Posterior cingulate gyrus (tissue), 11 donors: ENCODE measurements at places on chromosomes 3 and 15.

DNA sequence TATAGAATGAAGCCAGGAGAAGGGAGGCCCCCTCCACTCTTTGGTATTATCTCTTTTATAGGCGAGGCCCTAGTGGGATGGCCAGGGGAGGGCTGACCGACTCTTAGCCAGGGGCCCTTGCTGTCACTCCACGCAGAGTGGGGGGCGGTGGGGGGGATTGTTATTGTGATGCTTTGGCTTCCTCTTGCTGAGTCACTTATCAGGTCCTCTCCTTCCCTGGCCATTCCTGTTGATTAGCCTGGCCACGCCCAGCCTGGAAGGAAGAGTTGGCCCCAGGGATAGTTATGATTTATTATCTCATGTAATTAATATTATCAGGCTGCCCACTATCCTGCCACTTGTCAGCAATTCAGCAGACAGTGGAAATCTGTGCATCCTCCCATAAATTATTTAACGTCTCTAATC is 25.5 kb upstream of the SKOR1 start:
- no peak for DNase-seq

DNA sequence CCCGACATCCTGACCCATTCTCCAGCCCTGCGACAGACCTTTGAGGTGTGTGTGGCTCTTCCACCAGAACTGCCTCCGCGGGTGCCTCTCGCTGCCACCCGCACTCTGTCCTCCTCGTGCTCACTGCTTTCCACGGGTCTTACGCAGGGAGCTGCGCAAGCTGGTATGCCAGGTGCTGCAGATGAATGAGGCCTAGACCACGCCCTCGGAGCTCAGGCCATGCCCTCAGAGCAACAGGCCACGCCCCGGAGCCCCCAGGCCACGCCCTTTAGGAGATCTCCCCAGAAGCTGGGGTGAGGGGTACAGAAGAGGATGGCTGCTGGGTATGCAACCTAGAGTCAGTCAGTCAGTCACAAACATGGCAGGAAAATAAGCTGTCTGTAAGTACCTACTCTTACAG is 300.3 kb downstream of the GABRG3 start:
- DNase-seq, result no peak

- no peak for DNase-seq
Measured at GRCh38 chr3:148510116-148510515, 187.6 kb upstream of the AGTR1 start.

DNA sequence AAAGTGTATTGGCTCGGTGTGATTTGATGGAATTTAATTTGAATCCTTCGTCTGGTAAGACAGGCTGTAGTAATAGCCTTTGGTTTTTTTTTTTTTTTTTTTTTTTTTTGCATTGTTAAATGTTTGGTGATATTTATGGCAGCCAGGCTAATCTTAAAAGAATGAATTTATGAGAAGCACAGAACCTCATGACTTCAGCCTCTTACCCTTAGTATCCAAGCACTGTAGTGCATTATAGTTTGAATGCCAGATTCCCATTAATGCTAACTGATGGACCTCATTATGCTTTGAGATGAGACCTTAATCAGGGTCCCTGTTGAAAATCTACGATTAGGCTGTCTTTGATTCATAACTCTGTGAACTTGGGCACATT is 110.6 kb upstream of the SAMMSON start:
- DNase-seq, result no peak

GRCh38 chr15:44295750-44296431 is 7.4 kb downstream of the GOLM2 start:
- DNase-seq, result no peak

DNA sequence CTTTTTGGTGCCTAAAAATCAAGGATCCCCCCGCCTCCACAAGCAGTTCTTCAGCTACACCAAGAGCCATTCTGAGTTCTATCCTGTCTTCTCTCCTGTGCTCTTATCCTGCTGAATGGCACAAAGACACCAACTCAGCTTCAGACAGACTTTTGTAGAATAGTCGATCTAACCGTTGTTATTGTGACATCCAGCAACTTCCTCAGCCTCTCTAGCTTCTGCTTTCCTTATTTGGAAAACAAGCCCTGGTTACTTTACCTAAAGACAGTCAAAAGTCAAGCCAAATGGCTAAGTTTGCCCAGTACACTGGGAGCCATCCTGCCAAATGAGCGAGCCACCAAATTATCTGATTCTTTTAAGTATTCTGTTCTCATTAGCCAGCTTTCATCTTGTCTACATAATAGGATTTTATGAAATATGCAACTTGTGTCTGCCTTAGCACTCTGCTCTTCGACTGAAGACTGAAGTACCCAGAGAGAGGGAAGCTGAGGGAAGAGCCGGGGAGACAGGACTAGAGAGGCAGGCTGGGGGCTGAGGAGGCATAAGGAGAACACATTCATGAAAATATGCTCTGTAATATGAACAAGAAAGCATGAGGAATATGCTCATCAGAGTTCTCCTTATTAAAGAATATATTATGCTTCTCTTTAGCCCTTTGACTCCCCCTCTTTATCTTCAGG is 35.1 kb downstream of the LYZL4 start:
- no peak for DNase-seq

DNA sequence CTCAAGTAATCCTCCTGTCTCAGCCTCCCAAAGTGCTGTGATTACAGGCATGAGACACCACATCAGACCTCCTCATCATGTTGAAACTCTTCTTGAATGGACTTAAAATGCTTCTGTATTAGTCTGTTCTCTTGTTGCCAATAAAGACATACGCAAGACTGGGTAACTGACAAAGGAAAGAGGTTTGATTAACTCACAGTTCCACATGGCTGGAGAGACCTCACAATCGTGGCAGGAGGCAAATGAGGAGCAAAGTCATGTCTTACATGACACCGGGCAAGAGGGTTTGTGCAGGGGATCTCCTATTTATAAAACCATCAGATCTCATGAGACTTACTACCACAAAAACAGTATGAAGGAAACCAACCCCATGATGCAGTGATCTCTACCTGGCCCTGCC is 113.5 kb downstream of the CNTN4 start:
- DNase-seq, result no peak

GRCh38 chr15:90619468-90619867 is 89.7 kb downstream of the CRTC3 start:
- no peak for DNase-seq

GRCh38 chr3:47407896-47408838 is 27.3 kb downstream of the PTPN23 start:
- no peak for DNase-seq

DNA sequence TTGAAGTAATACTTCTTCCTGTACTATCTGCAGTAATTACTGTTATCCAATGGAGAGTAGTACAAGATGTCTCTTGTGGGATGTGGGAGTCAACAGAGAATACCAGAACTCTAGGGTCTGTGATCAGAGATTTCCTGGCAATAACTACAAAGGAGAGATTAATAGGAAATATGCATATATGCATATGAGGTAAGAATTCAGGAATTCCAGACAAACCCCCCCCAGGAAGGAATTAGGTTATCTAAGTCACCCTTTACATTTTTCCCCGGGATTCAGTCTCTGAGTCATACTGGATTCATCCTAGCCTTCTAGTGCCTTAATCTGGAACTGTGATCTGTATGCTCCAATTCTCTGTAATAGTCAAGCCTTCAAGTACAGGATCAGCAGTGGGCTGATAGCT is 49.4 kb downstream of the GTF2E1 start:
- no peak for DNase-seq

- no peak for DNase-seq
Measured at GRCh38 chr15:57297163-57297593, 79.1 kb upstream of the CGNL1 start.

DNA sequence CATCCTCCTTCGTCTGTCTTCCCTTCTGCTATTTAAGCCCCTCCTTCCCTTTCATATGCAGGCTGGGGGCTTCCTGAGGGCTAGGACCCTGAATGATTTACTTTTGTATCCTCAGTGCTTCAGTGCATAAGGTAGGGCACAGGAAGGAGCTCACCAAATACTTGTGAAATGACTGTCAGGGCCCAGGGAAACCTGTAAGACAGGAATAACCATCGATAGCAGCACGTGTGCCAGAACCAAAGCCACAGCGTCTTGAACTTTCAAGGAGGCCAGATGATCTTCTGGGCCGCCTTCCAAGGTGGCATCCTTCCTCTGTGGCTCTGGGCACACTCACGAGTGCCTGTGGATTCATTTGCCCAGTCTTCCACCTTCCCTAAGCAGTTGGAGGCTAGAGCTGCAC is 3.9 kb downstream of the TMED3 start:
- DNase-seq, result no peak

- no peak for DNase-seq
Measured at GRCh38 chr15:41957021-41957897, 15.1 kb downstream of the EHD4 start.

GRCh38 chr3:103813955-103814354 is 1379.1 kb downstream of the ZPLD1 start:
- DNase-seq, result no peak

- no peak for DNase-seq
Measured at GRCh38 chr3:27479806-27480543, 4.2 kb downstream of the SLC4A7 start.

GRCh38 chr3:143538577-143538981 is 309.7 kb downstream of the SLC9A9 start:
- no peak for DNase-seq

GRCh38 chr15:100635406-100636071 is 33.1 kb downstream of the ASB7 start:
- DNase-seq, result no peak

DNA sequence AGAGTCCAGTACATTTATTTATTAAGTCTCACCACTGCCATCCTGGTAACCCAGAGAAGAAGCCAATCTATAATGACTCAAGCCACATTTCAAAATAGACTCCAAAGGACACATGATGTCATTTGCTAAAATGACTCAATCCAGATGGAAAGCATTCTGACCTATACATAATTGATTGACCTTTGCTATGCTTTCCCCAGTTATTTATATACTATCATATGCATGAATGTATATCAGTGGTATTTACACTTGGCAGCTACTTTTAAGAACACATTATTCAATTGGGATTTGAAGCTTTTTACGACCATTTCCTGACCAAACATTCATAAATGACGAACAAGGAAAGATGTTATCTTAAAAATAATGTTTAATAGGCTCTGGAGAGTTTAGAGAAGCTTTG is 297.2 kb downstream of the FHIT start:
- DNase-seq, result no peak

DNA sequence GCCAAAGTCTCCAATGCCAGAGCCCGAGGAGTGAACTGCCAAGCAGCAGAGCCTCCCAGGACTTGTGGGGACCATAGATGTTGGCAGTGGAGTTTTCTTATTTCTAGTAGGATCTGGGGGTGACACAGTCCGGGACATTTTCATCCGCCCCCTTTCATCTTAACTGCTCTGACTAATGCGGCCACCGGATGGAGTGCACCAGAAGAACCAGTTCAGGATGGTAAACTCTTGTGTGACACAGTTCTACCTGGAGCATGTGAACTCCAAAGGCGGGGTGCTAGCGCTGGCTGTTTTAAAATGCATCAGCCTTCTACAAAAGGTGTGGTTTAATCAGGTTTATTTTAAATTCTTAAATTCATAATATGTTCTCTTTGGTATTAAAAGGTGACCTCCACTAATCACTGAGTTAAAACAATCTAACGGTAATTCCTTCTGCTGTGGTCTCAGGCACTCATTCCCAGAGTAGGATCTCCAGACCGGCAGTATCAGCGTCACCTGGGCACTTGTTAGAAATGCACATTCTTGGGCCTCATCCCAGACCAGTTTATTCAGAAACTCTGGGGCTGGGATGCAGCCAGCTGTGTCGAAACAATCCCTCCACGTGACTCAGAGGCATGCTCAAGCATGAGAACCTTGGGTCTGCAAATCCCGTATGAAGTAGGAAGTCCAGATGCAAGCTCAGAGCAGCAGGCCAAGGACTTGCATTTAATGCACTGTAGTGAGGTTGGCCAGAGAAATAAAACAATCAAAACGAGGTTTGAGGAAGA is 105.5 kb downstream of the GABRB3 start:
- DNase-seq, result no peak

DNA sequence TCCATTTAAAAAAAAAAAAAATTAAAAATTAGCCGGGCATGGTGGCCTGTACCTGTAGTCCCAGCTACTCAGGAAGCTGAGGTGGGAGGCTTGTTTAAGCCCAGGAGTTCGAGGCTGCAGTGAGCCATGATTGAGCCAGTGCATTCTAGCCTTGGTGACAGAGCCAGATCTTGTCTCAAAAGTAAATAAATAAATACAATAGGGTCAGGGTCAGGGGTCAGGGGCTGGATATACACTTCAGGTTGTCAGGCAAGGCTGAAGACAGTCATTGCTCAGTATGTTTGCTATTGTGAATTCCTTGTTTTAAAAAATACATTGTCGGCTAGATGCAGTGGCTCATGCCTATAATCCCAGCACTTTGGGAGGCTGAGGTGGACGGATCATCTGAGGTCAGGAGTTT is 8.1 kb upstream of the TKT start:
- no peak for DNase-seq

DNA sequence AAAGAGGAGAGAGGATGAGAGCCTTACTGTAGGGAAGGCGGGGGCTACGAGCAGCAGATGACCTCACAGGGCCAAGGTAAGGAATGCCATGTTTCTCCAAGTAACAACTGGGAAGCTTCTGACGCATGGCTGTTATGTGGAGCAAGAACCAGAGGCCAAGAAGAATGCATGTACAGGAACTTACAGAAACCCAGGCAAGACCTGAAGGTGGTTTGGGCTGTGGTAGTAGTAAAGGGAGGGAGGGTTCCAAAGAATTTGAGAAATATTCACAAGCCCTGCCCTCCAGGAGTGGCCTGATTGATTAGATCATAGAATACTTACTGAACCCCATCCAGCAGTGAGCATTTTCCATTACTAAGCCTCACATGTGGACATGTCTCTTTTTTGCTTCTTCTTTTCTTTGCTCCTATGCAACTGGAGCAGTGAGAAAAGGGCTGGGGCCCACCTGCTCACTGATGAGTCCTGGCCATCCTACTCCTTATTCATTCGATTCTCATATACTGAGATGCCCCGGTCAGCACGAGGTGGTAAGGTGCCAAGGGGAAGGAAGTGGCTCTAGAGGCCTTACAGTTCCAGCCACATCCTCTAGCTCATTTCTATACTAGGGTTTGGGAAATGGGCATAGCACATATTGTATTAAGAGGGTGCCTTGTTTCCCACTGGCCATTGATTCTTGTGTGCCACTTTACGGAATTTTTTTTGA is 8.3 kb upstream of the SLC12A8 start:
- no peak for DNase-seq

- peak; percentile 9 for DNase-seq
Measured at GRCh38 chr15:25179673-25180511, 225.1 kb downstream of the SNRPN start.

DNA sequence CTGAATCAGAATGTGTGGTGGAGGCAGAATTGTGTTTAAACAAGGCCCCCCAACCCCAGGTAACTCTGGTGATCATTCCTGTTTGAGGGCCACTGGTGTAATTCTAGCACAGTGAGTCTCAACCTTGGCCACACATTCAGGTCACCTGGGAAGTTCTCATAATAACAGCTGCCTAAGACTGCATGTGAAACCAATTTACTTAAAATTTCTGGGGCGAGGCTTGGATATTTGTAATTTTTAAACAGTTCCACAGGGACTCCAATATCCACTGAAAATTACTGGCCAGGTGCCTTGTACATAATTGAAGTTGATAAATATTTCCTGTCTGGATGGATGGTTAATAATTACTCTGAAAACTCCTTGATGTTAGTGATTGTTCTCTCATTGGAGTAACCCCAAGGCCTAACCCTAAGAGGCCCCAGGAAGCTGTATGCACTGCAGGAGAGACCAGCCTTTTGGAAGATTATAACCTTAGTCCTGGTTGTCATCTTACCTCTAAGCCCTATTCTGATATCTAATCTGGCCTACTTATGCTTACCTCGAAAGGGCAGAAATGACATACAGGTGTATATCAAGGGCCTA is 25.7 kb upstream of the EPHB1 start:
- DNase-seq, result no peak

- DNase-seq, result no peak
Measured at GRCh38 chr15:29403772-29404171, 134.2 kb upstream of the NSMCE3 start.
